AG09309 (cell line): ENCODE measurements at places on chromosomes 4 and X.

GRCh38 chr4:40601641-40602040, 28.0 kb downstream of the RBM47 start:
- DNase-seq = no peak

- no peak for DNase-seq
Measured at GRCh38 chrX:11465648-11466411, 172.6 kb downstream of the AMELX start.

GRCh38 chr4:21890231-21890630, 58.3 kb downstream of the KCNIP4 start:
- DNase-seq = no peak

DNA sequence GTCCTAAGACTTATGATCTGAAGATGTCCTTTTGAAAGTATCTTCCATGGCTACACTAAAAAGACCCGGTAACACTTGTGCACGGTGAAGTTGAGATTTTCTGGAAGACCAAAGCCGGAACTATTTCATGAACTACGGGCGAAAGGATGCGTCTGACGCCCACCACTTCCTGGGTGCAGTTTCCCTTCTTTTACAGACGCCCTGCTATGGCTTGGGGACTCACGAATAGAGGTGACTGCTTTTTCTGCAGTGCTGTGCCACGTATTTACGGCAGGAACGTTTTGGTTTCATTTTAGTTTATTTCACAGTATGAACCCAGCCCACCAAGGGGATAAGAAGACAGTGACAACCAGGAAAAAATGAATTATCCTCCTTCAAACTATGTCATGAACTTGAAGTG, 180.4 kb downstream of the AFAP1 start:
- no peak for DNase-seq

DNA sequence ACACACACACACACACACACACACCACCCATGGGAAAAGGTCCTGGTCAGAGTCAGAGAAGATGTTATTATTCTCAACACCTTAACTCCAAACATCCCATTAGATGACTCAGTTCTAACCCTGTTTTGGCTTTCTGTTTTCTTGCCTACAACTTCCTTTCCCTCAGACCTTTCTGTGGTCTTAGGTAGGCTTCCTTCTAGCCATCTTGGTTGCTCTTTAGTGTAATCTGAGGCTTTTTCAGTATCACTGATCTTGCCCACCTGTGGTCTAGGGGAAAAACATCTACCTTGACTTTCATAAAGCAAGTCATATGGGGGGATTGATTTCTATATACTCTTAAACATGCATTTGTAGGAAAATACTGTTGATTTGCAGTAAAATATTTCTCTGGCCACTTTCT, 56.9 kb downstream of the ATG4A start:
- no peak for DNase-seq

DNA sequence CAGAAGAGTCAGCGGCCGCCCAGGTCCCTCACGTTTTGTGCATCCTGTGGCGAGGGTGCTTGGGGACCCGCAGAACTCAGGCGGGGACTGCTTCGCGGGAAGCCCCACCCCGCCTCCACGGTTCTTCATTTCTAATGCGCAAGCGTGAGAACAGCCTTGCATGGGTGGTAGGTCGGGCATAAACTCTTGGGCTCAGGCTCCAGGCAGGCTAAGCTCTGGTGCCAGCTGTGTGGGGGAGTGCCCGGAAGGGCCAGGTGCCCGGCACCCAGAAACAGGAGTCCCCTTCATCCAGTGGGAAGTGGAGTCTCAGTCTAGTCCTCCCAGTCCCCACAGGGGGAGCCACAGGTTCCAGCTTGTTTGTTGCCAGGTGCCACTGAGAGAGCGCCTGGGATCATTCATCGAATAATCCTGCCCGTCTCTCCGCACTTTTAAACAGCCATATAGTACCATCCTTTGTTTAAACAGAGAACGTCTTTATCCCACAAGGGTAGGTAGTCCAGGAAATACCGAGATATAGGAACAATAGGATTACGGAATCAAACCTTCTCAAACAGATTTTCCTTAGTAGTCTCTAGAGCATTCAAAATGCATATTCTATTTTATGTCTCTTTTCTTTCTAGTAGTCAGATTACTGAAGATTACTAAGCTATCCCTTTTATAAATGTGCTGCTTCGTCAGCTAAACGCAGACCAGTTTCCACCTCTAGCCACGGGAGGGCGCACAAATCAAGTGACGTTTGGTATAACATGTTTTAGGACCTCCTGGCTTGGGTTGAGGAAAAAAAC, 12.7 kb upstream of the RBBP7 start:
- peak; percentile 17 for DNase-seq
